GM06990 (cell line): ENCODE measurements at places on chromosomes 13 and 19.
A peak's percentile ranks its signal among the peaks of the same experiment; 100 is the strongest.

DNA sequence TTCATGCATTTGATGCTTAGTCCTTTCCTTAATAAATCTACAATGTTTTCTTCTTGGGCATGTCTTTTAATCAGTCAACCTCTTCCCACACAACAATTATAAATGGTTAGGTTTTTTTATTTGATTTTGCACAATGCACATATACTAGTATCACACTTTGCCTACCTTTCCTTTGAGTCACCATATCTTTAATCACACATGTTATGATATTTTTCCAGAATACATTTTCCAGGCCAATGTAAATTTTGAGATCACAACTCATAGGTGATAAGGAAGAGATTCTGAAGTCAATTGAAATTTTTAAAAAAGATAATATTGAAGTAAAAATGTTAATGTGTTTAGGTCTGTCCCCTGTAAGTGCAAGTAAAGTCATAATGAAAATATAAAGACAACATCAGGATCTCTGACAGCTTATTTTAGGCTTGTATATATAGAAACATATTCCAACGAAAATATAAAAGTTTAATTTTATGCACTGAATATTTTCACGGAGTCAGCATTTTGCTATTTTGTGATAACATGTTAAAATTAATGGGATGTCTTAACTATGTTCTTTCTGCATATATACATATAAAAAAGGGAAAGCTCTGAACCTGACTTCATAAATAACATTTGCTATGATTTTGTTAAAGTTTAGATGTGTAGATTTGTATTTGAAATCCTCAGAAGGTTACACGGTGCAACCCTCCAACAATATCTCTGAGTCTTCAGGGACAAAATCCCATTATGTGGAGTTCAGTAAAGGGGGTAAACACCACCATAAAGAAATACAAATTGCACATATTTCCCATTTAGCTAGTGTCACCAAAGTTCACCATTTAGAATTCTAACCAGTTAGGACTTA, 351.9 kb downstream of the DACH1 start:
- no peak for DNase-seq

- no peak for DNase-seq
Measured at GRCh38 chr19:58372311-58373133, 8.3 kb downstream of the ZNF837 start.

DNA sequence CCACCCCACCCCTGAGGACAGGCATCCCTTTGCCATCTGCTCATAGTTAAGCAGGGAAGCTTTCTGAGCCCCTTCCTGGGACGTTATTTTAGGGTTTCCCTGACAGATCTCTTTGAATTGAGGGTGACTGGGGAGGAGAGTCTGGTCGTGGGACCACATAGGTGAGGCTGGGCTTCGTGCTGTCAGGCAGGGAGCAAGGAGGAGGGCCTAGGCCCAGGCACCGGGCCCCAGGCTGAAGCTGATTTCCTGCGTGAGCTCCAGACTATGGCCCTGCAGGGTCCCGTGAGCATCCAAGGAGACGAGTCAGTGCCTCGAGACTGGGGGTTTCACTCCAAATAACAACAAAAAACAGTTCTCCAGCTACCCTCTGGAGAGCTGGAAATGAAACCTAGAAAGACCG, 60.4 kb downstream of the MYO9B start:
- DNase-seq, result no peak

DNA sequence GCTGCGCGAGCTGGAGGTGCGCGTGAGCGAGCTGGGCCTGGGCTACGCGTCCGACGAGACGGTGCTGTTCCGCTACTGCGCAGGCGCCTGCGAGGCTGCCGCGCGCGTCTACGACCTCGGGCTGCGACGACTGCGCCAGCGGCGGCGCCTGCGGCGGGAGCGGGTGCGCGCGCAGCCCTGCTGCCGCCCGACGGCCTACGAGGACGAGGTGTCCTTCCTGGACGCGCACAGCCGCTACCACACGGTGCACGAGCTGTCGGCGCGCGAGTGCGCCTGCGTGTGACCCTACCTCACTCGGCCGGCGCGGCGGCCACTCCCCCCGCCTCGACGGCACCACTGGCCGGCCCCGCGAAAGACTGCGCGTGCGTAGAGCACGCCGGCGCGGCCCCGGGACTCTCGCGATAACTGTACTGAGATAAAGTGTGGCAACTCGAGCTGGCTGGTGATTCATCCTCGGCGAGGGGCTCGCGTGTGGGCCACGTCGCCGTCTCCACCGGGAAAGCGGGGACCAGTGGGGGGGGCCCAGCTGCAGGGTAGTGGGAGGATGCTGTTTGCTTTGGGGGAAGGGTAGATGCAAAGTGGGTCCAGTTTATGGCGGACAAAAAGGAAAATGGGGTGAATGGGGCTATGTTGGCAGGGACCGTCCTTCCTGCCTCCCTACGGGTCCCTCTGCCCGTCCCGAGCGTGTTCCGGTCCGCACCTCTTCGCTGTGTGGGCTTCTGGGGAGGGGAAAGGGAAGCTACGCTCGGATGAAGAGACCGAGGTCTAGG, 11.4 kb downstream of the FUT6 start:
- peak; percentile 93 for DNase-seq

- DNase-seq, result no peak
Measured at GRCh38 chr13:39210961-39211534, 172.8 kb downstream of the NHLRC3 start.

GRCh38 chr19:2227415-2228156, 8.5 kb downstream of the PLEKHJ1 start:
- DNase-seq, result peak; percentile 86

GRCh38 chr19:30634996-30635975, 263.1 kb downstream of the ZNF536 start:
- DNase-seq, result no peak

- DNase-seq, result no peak
Measured at GRCh38 chr19:16831531-16831930, 2.3 kb downstream of the SIN3B start.

- DNase-seq, result no peak
Measured at GRCh38 chr19:13834244-13835069, 39.2 kb downstream of the ZSWIM4 start.

DNA sequence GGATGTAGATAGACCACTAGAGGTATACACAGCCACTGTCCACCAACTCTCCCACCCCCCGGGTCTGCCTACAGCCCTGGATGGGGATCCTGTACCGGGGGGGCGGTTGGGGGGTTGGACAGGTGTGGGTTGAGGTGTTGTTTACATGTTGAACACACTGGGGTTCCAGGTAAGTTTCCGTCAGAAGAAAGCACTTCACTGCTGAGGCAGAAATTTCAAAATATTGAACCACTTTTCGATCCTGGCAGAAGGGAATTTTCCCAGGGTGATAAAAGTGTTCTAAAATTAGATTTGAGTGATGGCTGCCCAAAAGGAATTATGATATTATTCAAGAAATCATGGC, 6.6 kb upstream of the CEACAM16 start:
- no peak for DNase-seq

DNA sequence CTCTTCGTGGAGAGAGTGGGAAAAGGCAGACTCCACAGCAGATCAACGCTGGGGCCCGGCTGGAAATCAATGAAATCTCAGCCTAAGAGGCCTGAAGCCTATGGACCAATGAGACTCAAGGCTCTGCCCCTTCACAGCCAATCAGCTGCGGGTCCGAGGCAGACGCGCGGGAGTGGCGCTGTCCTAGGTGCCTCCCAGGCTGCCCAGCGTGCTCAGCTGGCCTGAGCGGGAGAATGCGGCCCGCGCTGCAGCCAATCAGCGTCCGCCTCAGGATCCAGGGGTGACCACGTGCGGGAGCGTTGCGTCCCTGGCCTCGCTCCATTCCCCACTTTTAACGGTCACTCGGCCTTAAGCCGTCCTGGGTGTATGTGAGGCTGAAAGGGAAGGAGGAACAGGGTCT, at the start of gene ZBTB32:
TSS of gene ZBTB32 (plus strand) at position 341 of the 400 bp plus-strand sequence. CDS start 10,069 bp downstream, outside the sequence.
- DNase-seq, result no peak

DNA sequence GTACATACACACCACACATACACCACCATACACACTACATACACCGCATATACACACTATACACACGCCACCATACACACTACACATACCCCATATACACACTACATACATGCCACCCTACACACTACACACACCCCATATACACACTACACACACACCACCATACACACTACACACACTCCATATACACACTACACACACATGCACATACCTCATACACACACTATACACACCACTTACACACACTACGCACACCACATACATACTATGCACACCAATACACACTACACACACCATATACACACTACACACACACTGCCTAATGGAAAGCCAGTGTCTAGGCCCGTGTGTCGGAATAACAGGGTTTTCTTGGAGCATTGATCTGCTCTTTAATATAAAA, 27.5 kb downstream of the CRYL1 start:
- DNase-seq, result no peak

DNA sequence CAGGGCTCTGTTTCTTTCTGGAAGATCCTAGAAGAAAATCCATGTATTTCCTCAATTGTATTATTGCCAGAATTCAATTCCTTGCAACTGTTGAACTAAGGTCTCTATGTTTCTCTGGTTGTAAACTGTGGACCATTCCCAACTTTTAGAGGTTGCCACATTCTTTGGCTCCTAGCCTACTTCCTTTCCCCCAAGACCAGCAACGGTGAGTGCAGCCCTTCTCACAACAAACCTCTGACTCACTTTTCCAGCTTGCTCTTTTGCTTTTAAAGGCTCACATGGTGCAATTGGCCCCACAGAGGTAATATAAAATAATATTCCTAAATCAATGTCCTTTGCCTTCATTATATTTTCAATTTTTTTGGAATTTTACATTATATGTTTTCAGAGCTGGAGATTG, 371.3 kb downstream of the SLITRK5 start:
- no peak for DNase-seq

DNA sequence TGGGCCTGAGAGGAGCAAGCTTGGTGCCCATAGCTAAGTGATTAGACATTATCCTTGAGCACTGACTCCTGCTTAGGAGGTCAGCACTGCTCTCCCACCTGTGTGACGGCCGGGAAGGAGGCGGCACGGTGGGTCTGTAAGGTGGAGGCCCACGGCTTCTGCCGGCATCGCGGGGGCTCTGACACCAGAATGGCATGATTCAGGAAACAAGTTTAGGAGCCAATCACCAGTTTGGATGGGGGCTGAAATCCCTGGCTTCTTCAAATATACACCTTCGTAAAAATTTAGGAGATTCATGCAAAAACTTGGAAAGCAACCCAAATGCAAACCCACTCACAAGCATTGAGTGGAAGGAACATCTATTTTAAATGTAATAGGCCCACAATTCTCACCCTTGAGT, 307.3 kb upstream of the TSHZ3 start:
- DNase-seq, result no peak

- no peak for DNase-seq
Measured at GRCh38 chr13:61202042-61202441, 213.6 kb downstream of the PCDH20 start.

- no peak for DNase-seq
Measured at GRCh38 chr19:1322198-1322981, 36.7 kb downstream of the EFNA2 start.

GRCh38 chr19:33286899-33287298, 15.4 kb downstream of the CEBPA start:
- no peak for DNase-seq

DNA sequence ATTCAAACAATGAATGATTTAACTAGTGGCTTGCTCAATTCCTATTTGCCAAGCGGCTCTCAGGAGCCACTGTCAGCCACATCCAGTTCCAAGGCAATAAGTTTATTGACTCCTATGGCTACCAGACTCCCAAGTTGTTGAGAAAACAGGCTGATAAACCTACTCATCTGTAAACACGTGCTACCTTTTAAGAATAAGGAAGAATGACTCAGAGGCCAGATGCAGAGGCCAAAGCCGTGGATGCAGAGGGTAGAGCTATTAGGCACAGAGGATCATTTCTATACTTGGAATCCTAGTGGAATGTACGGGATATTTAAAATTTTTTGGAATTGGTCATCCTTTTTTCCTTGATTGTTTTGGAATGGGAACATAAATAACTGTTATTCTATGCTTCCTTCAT, 1921.1 kb downstream of the OLFM4 start:
- no peak for DNase-seq

- DNase-seq, result no peak
Measured at GRCh38 chr13:98565726-98566565, 11.0 kb downstream of the STK24 start.

GRCh38 chr13:104140552-104140951, 1074.3 kb upstream of the SLC10A2 start:
- no peak for DNase-seq

DNA sequence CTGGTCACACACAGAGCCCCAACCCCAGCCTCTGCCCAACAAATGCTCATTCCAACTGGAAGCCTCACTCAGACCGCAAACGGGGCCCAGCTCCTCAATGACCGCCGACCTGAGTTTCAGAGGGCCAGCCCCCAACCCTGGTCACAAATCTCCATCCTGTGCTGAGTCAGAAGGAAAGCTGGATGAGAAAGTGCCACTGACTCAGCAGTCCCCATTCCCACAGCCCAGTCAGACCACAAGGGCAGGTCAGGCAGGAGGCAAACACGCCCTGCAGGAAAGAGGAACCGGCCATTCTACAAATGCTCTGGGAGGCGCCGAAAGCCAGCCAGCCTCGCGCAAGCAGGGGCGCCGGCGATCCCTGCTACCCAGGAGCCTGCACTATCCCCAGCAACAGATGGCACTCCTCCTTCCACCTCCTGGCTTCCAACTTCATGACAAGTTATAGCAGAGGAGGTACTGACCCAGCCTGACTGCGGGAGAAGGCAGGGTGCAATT, 14.1 kb upstream of the PRKD2 start:
- no peak for DNase-seq

DNA sequence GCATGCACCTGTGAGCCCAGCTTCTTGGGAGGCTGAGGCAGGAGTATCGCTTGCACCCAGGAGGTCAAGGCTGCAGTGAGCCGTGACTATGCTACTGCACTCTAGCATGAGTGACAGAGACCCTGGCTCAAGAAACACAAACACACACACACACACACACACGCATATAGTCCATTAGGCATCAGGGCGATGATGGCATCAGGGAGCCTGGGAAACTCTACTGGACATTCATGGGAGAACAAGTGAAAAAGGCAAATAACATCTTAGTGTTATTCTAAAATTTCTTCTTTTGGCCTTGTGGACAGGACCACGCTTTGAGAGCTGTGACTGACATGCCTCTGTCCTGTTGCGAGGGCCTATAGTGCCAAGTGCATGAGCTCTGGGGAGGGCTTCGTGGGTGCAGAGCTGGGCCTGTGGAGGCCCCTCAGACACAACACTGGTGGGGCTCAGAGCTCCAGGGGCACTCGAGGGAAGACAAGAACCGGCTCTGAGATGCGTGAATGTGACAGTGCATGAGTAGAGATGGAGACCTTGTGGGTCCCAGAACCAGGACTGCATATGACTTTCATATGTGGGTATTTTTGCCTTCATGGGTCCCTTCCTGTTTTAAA, 8.0 kb upstream of the USF2 start:
- DNase-seq, result no peak

DNA sequence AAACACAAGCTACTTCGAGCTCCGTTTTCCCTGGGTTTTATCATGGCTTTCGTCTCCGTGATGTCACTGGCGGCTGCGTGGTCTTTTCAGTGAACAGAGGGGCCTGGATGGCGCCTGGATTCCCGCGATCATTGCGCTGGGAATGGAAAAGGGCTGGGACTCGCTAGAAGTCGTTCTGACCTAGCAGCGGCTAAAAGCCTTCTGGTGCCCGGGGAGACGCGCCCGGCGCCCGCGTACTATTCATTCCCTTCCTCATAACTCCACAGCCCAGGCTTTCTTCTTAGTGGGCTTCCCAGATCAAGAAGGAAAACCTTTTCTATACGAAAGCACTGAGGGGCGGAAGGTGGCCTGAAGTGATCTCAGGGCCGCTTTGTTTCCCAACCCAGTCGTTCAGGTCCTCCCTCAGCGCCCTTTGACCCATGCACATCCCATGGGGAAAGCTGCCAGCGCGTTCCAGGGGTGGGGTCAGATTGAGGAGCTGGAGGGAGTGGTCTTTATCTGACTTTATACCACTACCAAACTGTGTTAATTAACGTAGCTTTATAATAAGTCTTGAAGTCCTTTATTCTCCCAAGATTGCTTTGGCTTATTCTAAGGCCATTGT, 96.6 kb downstream of the ELF1 start:
- peak; percentile 14 for DNase-seq
